ENCODE measurements at places on chromosomes 2 and 18.

GRCh38 chr2:224885836-224886547 lies 156.3 kb downstream of the DOCK10 start:
- DNase-seq, result no peak

DNA sequence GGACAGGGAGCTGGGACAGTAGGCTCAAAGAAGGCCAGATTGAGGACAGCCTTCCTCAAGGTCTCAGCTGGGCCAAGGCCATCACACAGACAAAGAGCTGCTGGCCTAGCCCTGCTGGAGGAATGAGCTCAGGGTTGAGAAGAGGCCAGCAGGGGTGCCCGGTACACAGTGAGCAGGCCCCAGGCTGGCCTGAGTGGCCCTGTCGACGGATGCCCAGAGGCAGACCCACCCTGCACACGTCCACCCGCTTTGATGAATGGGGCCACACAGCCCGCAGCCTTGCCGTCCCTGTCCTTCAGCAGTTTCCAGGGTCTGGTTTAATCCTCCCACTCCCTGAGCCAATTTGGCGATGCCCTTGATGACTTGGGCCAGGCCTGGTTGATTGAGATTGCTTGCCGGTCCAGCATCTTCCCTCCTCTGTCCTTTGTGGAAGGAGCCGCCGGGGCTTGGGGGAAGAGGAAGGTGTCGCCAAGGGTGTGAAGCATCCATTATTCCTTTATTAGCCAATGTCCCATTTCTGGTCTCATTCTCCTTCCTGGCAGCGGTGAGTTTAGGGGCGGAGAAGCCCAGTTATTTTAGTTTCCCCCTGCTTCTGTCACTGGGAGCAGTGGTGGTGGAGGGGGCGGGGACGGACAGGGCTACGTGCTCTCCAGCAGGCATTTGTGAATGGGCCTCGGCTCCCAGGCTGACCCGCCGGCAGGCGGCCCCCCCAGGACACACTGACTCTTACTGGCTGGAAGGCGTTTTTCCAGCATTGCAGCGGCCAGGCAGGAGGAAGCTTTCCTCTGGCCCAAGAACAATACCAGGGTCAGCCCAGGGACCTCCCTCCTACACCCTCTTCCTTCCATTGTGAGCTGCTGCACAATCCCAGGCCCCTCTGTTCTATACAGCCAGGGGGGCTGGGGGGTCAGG lies 141.8 kb downstream of the CTIF start:
- DNase-seq, result no peak

- DNase-seq, result no peak
Observed at GRCh38 chr2:7358865-7359447, 441.7 kb downstream of the RNF144A start.

DNA sequence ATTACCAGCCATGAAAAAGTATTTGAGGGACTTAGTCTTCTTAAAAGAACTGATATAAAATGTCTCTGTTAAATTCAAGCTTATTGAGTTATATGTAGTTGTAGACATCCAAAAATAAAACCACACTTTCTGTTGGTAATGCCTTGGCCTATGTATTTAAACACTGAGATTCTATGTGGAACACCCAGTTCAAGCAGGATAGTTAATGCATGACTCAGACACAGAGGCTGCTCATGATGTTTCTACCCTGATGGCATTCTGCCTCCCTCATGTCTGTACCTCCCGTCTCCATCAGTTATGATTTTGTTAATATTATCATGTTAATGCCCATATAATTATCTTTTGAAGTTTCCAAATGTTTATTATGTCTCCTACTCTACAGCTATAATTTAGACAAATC lies 164.5 kb downstream of the XIRP2 start:
- DNase-seq, result no peak

- DNase-seq, result no peak
Observed at GRCh38 chr18:62448426-62448825, 74.4 kb upstream of the ZCCHC2 start.

DNA sequence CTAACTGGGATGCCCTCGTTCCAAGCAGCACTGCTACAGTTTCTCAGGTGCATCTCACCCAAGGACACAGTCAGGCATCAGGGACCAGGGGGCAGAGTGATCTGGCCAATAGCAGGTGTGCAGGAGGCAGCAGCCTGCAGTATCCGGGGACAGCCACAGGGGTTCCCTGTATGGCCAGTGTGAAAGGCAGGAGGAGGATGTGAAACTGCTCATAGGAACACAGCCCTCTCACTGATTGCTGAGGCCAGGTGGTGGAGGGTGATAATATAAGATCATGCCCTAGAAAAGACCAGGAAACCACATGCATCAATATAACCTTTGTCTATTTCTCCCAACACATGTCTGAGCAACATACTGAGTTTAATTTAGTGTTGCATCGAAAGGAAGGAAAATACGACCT lies 112.7 kb upstream of the TACR1 start:
- DNase-seq, result no peak

DNA sequence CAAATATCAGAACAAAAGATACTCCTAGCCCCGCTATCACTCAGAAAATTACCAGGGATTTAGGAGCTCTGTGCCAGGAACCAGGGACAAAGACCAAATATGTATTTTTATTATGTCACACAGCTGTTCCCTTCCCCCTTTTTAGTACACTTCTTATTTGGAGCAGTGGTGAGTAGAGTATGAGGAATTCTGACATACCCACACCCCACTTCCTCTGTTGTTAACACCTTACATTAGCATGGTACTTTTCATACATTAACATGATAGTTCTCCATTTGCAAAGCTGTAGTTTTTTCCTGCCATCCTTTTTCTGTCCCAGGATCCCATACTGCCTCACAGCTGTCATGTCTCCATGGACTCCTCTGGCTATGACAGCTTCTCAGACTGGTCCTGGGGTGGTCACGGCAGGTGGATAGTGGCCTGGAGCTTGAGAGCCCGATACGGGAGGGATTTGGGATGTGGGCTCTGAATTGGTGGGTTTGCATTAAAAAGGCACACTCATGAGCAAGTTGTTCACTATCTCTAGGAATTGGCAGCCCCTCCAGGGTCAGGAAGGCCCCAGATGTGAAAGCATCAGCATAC lies 100.2 kb downstream of the SH3RF3 start:
- no peak for DNase-seq

GRCh38 chr18:41948544-41949110 lies 6.4 kb upstream of the PIK3C3 start:
- DNase-seq, result no peak

DNA sequence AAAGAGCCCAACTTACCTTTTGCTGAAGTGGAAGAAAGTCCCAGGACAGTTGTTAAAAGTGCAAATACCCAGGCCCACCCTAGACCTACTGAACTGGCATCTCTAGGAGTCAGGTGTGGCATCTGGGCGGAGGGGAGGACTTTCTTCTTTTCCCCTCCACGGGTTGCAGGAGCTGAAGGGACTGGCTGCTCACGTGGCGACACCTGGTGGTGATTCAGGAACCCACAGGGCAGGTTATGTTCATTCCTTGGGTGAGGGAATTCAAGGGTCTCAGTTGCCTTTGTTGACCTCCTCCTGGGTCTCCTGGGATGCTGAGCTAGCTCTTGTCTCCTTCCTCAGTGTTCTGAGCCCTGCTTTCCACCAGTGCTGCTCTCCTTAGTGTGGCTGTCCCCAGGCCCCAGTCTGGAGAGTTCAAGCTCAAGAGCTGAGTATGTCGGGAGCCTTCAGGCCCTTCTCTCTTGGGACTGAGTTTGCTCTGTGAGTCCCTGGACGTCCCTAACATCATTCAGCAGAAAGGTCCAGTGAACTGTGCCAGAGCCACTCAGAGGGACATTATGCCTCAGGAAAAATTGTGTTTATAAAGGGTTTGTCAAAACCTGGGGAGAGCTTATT lies 56.9 kb downstream of the DYSF start:
- peak; percentile 61 for DNase-seq

GRCh38 chr2:207768168-207768865 lies 1.4 kb downstream of the FZD5 start:
- no peak for DNase-seq

DNA sequence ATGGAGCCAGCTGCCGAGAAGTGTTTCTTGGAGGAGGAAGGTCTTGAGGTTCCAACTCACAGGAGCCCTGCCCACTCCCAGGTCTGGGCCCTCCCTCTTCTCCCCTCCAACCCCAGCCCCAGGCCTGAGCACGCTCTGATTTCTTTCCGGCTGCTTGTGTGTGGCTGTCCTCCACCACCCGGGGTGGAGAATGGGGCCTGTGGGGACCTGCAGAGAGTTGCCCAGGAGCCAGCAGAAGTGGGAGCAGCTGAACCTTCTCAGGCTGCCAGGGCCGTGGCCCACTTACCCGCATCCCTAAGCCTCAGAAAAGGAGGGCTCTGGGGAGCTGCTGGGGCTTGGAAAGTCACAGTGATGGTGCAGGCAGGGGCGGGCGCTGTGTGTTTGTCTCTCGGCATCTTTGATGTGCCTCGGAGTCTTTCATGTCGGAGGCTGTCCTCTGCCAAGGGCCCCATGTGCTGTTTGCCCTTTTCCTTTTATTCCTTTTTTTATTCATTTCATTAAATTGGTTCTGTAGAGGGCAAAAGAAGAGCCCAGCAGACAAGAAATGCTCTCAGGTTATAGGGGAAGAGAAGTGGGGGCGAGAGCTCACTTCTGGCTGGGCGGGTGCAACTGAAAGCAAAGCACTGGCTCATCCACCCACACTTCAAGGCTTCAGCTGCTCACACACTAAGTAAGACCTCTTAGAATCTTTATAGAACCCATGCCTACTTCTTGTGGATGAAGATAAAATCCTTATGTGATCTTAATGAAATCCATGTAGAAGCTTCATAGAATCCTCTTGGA lies 52.5 kb downstream of the SDC1 start:
- no peak for DNase-seq

Measured in stimulated activated CD4-positive, alpha-beta T cell treated with anti-CD3 and anti-CD28 coated beads, Interleukin-4, amount 100 ng/mL, for 48 hours (primary cell).